Kidney glomerular epithelial cell (primary cell): ENCODE measurements at places on chromosomes 12 and 14.

GRCh38 chr12:28938581-28939235 is 210.4 kb upstream of the FAR2 start:
- DNase-seq, result no peak

DNA sequence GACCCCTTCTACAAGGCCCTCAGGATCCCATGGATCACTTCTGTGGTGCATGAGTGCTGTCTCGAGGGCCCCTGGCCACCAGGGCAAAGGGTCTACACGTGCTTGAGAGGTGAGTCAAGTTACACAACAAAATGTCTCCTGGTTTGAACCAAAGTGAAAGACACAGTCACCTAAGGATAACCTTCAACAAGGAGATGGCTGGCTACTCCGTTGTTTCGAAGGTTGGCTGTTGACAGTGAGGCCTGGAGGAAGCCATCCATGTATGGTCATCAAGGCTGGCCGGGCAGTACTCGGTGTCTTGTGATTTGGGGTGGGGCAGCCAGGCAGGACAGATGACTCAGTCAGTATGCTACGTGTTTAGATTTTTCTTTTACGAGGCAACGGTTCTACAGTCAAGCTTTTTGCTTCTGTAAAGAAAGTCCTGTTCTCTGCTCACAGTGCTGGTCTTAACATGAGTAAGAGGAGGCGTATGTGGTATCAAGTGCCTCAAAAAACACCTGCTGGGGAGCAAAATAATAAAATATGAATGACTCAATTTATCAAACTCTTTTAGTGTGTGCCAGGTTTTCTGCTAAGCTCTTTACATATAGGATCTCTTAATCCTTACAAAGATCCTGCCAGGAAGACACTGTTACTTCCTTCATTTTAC is 18.0 kb upstream of the NT5DC3 start:
- DNase-seq, result peak; percentile 92

GRCh38 chr12:83092129-83092528 is 405.4 kb downstream of the TMTC2 start:
- DNase-seq, result no peak

DNA sequence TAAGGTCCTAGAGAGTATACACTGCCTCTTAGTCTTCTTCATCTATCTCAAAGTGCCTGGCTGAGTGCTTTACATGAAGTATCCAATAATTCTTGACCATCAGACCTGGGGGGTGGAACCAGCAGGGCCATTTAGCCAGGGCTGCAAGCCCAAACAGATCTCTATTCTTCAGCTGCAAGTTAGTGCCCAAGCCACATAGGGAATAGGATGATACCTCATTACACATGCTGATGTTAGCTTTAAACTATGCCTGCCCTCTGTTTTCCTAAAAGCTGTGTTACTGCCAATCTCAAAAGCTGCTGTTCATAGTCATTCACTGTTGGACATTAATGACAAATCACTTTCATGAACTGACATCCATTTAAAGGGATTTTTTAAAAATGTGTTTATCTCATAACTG is 16.7 kb upstream of the IFNG start:
- no peak for DNase-seq

DNA sequence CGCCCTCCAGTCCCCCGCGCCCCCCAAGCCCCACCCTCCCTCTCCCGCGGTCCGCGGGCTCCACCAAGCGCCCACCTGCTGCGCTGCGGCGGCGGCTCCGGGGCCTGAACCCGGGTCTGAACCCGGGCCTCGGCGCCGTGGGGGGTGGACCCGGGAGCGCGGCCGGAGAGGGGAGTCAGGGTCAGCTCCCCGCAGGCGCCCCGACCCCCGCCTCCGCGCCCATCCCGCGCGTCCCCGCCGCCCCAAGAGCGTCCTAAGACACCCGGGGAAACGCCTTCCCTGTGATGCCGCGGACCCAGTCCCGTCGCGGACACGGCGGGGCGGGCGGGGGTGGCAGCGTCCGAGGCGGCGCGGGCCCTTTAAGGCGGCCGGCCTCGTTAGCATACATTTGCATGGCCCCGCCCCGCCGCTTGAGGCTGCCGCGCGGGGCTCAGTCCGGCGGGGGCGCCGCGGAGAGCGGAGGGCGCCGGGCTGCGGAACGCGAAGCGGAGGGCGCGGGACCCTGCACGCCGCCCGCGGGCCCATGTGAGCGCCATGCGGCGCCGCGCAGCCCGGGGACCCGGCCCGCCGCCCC is at the start of gene MMP17:
Gene MMP17 (plus strand): TSS at position 433 of the 574 bp plus-strand sequence. CDS start 102 bp downstream, at position 535.
- no peak for DNase-seq

DNA sequence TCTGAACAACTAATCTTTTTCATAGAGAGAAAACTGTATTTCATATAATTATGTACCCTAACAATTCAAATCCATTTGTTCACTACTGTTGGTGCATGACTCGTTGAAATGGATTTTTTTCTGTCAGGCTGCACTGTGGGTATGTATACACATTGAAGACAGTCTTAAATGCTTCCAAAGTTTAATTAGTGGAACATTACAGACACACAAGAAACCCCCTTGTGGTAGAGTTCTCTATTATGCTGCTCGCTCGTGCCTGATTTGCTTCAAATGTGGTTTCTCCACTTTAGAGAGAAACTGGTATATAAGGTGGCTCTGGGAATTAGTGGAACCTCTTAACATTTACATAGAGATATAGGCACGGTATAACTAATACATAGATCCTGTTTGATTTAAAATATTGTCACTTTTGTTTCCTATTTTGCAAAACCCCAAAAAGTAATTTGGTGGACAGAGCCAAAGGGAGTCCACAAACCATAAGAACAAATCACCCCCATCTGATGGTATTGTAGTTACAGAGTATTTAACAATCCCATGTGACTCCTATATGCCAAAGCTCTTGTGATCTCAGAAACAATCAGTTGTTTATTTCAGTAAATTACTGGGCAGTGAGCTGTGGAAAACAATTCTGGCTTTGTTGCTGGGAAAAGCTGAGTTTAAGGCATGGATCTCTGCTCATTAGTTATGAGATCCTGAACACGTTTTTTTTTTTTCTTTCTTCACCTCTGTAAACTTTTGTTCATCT is 159.5 kb downstream of the BRMS1L start:
- peak; percentile 10 for DNase-seq

GRCh38 chr12:19624491-19624890 is 185.2 kb downstream of the AEBP2 start:
- DNase-seq, result peak; percentile 62

- no peak for DNase-seq
Measured at GRCh38 chr14:21672116-21672515, 1.5 kb downstream of the OR4E1 start.

DNA sequence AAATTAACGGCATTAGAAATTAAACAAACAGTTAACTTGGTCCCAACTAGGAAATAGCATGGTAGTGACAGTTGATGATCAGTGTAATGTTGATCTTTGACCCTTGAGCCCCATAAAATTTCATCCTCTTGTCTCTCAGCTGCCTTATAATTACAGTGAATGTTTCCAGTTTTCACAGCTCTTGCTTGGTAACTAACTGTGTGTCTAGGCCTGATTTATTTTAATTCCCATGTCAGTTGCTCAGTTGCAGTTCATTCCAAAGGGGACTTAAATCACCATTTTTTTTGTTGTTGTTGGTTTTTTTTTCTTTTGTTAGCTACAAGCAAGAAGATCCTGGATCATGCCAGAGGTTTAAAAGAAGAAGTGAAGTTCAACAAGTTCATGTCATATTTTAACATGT is 1883.7 kb upstream of the FLRT2 start:
- no peak for DNase-seq

GRCh38 chr14:81221579-81222102 is 882 bp upstream of the GTF2A1 start:
- DNase-seq, result no peak

DNA sequence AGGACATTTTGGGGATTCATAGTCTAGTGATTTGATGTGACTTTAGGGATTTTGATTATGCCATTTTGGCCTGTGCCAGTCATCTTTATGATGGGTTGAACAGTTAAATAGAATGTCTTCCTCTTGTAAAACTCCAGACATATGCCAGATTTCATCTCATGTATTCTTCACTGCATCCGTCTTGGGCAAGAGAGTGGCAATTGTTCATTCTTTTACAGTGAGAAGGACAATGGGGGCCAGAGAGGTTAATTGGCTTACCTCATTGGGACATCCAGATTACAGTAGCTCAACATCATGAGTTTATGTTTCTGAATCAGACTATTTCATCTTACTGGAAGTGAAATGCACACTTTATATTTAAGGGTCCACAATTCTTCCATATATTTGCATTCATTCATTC is 108.2 kb upstream of the SLC38A2 start:
- no peak for DNase-seq

GRCh38 chr12:44507461-44507860 is 368.7 kb downstream of the NELL2 start:
- DNase-seq, result no peak

DNA sequence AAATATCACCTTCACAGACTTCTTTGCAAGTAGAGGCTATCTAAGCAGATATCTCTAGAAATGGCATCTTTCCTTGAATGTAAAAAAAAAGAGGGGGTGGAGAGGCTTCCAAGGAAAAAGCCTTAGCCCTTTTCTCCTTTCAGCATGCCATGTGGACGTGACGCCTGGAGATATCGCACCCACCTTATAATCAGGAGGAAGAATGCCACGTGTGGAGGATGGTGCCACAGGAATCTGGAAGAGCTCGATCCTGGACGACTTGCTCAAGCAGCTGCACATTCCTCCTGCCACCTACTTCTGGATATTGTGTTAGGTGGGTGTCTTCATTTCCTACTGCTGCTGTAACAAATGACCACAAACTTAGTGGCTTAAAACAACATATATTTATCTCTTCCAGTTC is 203.6 kb downstream of the NUAK1 start:
- no peak for DNase-seq

DNA sequence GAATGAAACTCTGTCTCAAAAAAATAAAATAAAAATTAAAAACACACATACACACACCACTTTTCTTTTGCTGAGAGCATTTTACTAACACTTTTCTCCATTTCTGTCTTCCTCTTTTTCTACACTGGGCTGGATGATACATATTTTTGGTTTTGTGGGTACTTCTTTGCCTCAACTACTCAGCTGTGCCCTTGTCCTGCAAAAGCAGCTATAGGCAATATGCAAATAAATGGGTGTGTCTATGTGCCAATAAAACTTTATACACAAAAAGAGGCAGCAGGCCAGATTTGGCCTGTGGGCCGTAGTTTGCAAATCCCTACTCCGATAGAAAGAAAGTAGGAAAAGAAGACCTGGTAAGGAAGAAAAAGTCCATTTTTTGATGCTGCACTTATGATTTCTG is 6.5 kb downstream of the CLMN start:
- DNase-seq, result no peak

- peak; percentile 79 for DNase-seq
Measured at GRCh38 chr14:58738189-58738836, 100.6 kb downstream of the DACT1 start.

- DNase-seq, result no peak
Measured at GRCh38 chr14:95666450-95666849, 19.8 kb upstream of the TCL1B start.

DNA sequence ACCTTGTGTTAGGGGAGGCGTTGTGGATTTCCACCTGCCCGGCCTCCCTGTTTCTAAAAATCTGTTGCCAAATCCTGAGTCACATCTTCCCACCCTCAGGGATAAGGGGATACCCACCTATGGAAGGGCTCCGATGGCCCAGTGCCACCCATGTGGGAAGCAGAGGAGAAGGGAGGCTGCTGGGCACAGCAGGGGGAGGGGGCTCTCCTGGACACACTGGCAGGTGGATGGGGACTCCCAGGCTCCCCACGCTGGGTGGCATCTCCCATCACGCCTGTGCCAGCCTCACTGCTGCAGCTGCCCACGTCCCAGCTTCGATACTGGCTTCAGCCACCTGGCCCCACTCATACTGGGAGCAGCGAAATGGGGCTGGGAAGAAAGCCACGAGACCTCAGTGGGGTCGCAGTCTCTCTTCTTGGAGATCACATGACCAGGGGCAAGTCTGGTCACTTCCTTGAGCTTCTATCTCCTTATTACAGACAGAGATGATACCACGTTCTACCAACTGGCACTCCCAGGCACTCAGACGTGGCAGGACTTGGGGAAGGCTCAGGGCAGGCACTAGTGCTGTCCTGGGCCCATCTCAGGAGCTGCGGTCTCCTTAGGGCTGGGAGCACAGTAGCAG is 72.2 kb downstream of the PITPNM2 start:
- DNase-seq, result no peak

DNA sequence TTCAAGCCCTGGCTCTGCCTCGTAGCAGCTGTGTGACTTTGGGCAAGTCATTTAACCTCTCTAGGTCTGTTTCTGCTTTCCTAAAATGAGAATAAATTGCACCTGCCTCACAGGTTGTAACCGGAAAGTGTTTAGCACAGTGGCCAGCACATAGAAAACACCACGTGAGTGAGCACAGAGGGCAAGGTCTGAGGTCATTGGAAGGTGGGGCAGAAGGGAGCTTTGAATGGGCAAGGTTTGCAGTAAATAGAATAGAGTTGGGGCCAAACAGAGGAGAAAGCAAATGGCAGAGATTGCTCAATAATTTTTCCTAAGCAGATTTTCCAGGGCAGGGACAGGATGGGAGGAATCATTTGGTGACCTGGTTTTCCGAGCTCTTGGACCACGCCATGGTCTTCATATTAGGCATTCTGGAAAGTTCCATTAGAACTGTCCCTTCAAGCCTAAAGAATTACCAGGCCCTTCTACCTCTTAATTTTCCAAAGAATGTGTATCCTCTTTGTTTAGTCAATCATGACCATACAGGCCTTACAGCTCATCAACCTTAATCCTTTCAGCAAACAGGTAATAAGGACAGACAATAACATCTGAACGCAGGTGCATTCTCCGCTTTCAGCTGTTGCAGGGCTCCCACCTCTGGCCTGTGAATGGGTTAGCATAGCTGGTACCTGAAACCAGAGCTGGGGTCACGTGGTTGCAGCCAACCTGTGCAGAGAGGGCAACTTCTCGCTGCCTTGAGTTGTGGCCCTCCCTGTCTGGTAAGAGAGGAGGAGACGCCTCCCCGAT is 53.8 kb downstream of the VWF start:
- no peak for DNase-seq

GRCh38 chr12:46492471-46493085 is 120.0 kb upstream of the SLC38A2 start:
- peak; percentile 71 for DNase-seq

DNA sequence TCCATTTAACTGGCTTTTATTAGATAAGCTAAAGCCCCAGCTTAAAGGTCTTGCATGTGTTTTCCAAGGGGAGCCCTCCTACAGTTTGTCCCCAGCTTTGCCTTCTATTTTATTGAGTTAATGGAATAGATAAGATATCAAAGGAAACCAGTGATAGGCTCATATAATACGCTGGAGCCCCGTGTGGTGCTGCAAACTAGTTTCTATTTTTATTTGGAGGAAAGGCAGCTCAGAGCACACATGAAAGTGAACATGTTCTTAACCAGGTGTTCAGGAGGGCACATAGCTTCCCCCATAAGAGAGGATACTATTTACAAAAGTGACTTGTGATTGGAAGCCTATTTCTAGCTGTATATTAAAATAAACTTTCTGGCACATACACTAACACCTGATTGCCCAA is 251.7 kb downstream of the PDZRN4 start:
- DNase-seq, result no peak

- peak; percentile 69 for DNase-seq
Measured at GRCh38 chr12:122096591-122097149, 18.1 kb downstream of the MLXIP start.

GRCh38 chr12:108833757-108834472 is 23.5 kb downstream of the SSH1 start:
- no peak for DNase-seq
